Right renal pelvis (tissue), 4 donors: ENCODE measurements at places on chromosomes 7 and 10. TPM values are rescaled to one million over a fixed set of nuclear protein-coding genes. Genes with fewer than 3 reads are reported as not detected.

Gene PLEKHS1
- 0.20 TPM for polyA plus RNA-seq

Gene SPACDR
- polyA plus RNA-seq: 1.5 TPM

Gene VWC2
- 1.4 TPM for polyA plus RNA-seq

Gene PIK3AP1
- polyA plus RNA-seq: 4.3 TPM

Gene AQP1
- 195 TPM for polyA plus RNA-seq

Gene KCND2
- polyA plus RNA-seq: 1.0 TPM

Gene XRCC2
- 7.4 TPM for polyA plus RNA-seq

Gene CYP3A4
- 0.19 TPM for polyA plus RNA-seq

Gene RBM33
- 32.8 TPM for polyA plus RNA-seq

Gene NXPH1
- polyA plus RNA-seq: not detected

Gene CACNB2
- polyA plus RNA-seq: 3.2 TPM

Gene HKDC1
- 16.0 TPM for polyA plus RNA-seq

Gene PCLO
- 7.7 TPM for polyA plus RNA-seq

Gene SDK1
- 6.8 TPM for polyA plus RNA-seq

Gene ZPBP
- polyA plus RNA-seq: 0.24 TPM

Gene PMS2
- polyA plus RNA-seq: 28.2 TPM

Gene HYAL4
- not detected for polyA plus RNA-seq

Gene SUN3
- 0.29 TPM for polyA plus RNA-seq

Gene GLRX3
- polyA plus RNA-seq: 95.7 TPM

- no peak for DNase-seq
Measured at GRCh38 chr10:48595539-48595932, 9.3 kb downstream of the ARHGAP22 start.

GRCh38 chr10:129609551-129609950, 142.5 kb downstream of the MGMT start:
- DNase-seq: no peak

- peak; percentile 36 for DNase-seq
Measured at GRCh38 chr7:29987811-29988317, 1.7 kb downstream of the SCRN1 start.

- no peak for DNase-seq
Measured at GRCh38 chr10:129553928-129554327, 86.9 kb downstream of the MGMT start.

- DNase-seq: no peak
Measured at GRCh38 chr7:35530124-35531109, 164.5 kb downstream of the HERPUD2 start.

- DNase-seq: no peak
Measured at GRCh38 chr10:132897516-132898381, 44.6 kb downstream of the CFAP46 start.

GRCh38 chr10:17744341-17744861, 7.6 kb upstream of the TMEM236 start:
- no peak for DNase-seq

GRCh38 chr10:70853457-70853856, 34.9 kb downstream of the PCBD1 start:
- DNase-seq: no peak

DNA sequence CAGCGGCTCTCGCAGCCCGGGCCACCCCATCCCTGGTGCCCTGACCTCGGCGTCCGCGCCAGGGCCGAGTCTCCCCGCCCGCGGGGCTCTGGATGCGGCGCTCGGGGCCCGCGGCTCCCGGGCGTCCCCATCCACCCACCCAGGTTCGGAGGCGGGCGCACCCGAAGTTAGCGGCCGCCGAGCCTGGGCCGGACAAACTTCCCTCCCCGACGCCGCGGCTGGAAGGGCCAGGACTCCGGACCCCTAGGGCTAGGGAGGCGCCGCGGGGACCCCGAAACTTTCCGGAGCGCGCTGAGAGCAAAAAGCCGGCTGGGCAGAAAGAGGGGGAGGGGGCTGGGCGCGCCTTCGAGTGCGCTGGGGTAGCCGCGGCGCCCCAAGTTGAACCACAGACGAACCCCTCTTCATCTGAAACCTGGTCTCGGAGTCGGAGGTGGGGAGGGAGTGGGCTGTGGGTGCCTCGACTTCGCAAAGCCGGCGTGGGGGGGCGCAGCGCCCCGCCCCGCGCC, 3.7 kb upstream of the ELFN1 start:
- no peak for DNase-seq

DNA sequence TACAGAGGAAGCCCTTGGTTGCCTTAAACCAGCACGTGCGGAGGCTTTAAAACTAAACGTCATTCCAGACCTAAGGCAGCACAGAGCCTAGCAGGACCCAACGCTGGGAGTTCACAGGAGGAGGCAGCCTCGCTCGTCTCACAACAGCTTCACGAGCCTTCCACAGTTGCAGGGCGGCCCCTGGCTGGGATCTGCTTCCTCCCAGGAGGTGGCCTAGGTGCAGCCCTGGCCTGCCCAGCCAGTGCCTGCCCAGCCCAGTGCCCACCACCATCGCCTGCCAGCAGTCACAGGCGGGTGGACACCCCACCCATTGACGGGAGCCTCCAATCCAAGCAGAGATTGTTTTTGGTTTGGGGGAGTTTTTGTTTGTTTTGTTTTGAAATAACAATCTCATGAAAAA, 96.5 kb downstream of the PTPRN2 start:
- no peak for DNase-seq

DNA sequence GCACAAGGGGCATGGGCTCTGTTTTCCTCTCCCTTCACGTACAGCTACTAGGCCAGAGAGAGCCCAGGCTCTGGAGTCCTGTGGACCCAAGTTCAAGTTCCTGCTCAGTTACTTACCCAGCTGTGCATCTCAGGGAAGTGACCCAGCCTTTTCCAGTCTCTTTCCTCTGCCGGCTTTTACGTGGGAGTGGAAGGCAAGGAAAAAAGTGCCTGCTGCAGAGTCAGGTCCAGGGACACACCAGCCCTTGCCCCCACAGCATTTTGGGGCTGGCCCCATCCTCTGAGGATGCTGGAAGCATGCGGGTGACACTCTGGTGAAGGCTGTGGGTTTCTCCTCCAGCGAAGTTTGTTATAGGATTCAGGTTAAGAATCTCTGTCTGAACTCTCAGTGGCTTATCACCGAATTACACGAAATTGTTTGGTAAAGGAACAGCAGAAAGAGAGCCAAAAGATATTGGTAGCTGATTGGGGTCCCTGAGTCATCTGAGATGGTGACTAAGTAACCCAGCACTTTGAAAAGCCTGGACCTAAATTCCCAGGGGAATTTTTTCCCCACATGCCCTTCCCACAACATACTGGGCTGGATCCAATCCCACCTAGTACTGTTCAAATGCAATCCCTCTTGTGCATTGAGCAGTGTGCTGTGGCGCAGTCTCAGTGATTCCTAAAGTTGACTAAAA, 424.3 kb downstream of the RPS24 start:
- DNase-seq: no peak

GRCh38 chr7:155463114-155463811, 5.3 kb downstream of the EN2 start:
- DNase-seq: no peak

DNA sequence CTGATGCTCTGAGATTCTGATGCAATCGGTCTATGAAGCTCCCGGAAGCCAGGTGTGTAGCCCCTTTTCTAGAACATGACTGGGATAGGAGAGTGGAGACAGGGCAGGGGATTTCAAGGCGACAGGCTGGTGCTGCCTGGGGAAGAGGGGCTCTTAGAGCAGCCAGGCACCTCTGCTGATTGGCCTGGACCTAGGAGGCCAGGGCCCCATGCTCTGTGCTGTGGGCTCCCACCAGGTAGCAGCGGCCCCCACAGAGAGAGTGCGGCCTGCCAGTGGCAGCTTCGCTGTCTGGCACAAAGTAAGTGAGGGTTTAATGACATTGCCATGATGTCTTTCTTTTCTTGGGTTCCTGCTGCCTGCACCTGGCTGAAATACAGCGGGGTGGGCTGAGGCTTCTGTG, 99.4 kb upstream of the PODXL start:
- DNase-seq: no peak

GRCh38 chr7:73738220-73738611, 386 bp downstream of the ABHD11 start:
- no peak for DNase-seq

- no peak for DNase-seq
Measured at GRCh38 chr10:132987671-132988571, 45.6 kb upstream of the CFAP46 start.

- no peak for DNase-seq
Measured at GRCh38 chr7:96589038-96589437, 120.6 kb downstream of the SEM1 start.

GRCh38 chr10:93193906-93194305, 120.2 kb downstream of the CYP26A1 start:
- DNase-seq: no peak

- no peak for DNase-seq
Measured at GRCh38 chr7:86949052-86949778, 110.2 kb downstream of the ELAPOR2 start.

DNA sequence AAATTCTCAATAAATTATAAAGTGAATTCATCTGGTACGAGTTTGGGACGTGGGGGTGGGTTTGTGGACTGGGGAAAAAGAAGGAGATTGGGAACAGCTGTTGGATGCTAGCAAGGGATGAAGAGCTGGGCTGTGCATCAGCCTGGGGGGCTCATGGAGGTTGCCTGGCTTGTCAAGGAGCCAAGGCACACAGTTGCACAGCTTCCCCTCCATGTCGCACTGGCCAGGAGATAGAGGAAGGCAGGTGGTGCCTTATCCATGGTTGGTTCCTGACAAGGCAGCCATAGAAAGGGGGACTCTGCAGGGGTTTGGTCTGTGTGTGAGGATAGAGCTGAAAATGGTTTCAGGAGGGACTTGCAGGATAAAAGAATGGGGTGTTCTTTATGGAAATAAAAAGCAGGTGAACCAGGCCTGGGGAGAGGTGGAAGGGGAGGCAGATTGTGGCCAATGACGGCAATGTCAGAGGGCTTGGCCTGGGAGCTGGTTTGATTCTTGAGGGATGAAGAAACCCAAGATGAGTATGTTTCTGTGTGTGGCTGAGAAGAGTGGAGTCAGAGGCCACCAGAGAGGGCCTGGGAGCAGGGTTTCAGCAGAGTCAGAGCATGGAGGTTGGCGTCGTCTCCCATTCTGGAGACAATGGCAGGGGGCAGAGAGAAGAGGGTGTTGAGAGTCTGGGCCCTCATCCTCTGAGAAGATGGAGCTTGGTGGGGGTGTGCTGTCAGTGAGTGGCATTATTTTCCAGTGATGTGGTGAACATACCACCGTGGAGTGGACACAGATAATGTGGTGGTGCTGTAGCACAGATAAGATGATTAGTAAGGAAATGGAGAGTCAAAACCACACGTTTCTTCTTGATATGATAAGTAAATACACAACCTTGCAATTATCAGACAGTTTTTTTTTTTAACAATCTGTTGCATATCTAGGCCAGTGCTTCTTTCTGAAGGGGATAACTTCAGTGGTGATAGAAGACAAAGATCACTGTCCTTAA, 108.2 kb downstream of the PTPN20 start:
- DNase-seq: no peak

DNA sequence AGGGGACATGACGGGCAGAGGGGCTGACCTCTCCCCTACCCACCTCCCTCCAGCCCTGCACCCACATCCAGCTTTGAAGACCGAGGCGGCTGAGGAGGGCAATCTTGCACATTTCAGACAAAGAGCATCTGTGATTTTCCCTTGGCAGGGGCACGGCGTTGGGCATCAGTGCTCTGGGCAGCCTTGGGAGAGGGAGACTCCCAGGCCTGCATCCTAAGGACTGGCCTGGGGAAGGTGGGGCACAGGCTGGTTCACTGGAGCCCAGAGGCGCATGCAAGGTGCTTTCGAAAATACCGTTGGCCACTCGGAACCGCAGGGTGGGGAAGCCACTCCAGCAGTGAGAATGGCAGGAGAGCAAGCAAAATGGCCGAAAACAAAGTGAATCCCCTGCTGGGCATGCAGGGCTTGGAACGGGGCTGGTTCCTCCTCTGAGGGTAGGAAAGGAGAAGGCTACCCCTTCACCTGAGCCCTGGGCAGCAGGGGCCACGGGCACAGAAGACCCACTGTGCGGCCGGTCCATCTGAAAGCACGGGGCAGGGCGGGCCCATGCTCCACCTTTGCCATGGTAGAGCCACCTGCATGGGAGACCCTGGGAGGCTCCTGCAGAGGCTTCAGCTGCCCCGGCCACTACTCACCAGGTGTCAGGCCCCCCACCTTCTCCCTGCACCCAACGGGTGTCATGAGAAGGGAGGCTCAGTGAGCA, 49.8 kb downstream of the EBF3 start:
- no peak for DNase-seq
